Brain (organoid and tissue), 16 donors: ENCODE measurements at places on chromosomes 6 and 20.

DNA sequence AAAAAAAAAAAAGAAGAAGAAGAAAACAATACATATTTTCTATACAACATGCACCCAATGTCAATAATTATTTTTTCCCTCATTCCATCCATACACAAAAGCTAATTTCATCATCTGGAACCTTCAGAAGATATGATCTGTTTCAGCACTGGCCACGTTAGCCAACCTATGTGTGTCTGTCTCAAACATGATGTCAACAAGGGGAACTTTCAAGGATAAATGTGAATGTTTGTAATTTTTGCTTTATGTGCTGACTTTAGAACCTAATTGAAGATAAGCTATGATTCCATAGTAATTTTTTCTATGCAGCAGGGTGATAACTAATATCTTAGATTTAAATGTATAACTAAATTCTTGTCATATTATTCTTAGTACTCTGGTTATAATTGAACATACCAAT, 37.9 kb downstream of the IPCEF1 start:
- DNase-seq, result no peak

- DNase-seq, result peak; percentile 96
Measured at GRCh38 chr6:127518710-127519468, at the start of gene MTCL3. TSS of gene MTCL3 (minus strand) at chr6:127519335.

GRCh38 chr6:31680226-31681134, at the start of gene LY6G5C:
TSS of gene LY6G5C (minus strand) at chr6:31681067. CDS start at chr6:31680373, 694 bp downstream.
- peak; percentile 84 for DNase-seq

- DNase-seq, result peak; percentile 61
Measured at GRCh38 chr6:156658186-156658965, 118.8 kb upstream of the ARID1B start.

DNA sequence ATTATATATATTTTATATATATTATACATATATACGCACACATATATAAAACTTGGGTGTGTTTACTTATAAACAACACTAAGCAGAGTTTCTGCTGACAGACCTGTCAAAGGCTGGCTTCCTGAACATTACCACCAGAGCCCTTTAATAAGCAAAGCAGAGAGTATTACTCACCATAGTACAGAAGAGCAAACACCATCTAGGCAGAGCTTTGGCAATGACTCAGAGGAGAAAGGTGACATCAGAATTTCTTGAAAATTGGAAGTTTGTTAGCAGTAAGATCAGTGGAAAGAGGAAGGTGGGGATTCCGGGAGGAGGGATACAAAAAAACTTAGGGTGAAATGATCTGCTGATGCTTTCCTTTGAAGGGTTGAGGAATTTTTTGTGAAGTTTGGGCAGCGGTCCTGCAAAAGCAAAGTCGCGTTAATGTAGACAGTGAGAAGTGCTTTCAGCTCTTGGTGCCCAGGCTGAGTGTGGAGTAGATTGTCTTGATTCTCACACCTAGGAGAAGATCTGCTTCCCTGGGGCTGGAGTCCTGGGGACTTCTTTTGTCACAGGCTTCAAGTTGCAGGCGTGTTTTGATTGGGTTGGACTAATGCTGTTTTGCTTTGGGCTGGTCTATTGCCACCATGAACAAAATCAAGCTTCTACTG, 109.6 kb upstream of the BACH2 start:
- no peak for DNase-seq

DNA sequence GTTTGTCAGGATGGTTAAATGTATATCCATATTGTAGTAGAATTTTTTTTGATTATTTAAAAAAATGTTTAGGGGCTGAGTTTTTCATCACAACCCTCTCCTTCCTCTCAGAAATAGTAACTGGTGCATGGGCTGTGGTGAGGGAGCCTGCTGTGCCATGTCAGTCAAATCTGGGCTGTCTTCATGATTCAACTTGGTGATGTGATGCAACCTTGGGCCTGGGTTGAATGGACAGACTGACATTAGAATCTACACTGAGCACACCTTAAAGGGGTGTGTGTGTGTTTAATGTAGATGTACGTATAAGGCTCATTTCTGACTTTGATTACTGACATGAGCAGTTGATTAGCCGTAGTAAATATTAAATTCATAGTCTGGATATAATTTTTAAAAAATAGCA, 3.7 kb downstream of the TJAP1 start:
- DNase-seq, result no peak

DNA sequence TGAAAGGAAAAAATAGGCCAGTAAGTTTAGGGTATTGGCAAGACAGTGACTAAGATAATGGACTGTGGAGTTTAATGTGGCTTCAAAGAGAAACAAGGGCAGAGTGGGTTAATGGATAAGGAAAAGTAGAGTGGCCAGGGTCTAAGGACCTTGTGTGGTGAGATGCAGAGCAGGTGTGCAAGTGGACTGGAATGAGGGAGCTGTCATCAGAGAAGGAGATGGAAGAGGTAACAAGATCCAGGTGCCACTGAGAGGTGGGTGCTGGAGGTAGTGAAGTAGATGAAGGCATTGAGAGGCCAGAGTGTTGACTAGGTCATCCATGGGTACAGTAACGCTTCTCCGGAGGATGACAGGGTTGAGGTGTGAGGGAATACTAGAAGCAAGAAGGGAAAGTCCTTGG, 136.1 kb downstream of the QRSL1 start:
- no peak for DNase-seq

- DNase-seq, result peak; percentile 81
Measured at GRCh38 chr6:105431226-105431625, 28.3 kb upstream of the PREP start.

DNA sequence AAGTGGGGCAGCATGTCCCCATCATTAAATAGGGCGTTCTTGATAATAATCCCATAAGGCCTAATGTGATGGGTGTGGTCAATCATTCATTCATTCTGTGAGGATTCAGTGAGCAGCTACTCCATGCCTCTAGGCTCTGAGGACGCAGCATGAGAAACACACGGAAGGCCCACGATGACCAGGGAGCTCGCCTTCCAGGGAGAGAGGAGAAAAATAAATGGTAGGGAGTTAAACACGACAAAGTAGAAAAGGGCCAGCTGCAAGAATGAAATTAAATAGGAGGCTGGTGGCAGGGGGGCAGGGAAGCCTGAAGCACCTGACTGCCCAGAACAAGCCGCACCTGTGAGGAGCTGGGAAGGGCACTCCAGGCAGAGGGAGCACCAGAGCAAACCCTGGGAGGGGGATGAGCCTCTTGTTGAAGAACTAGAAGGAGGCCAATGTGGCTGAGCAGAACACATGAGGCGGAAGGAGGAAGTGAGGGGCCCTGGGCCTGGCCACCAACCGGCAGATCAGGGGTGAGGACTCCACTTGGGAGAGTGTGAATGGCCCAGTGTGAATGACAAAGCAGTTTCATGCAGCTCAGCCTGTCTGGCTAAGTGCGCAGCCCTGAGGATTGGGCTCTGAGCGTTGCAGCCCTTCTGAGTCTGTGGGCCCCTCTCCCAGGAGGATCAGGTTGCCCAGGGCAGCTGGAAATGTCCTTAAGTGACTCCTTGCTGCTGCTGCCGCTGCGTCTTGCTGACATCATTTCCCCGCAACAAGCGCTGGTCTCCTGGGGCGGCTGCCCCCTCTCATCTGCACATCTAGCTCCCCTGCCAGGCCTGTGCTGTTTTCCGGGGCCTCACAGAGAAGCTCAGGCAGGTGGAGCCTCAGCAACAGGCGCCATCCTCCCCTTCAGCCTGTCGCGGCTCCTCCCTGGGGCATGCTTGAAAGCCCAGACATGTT, 99.9 kb downstream of the CDH26 start:
- peak; percentile 4 for DNase-seq

DNA sequence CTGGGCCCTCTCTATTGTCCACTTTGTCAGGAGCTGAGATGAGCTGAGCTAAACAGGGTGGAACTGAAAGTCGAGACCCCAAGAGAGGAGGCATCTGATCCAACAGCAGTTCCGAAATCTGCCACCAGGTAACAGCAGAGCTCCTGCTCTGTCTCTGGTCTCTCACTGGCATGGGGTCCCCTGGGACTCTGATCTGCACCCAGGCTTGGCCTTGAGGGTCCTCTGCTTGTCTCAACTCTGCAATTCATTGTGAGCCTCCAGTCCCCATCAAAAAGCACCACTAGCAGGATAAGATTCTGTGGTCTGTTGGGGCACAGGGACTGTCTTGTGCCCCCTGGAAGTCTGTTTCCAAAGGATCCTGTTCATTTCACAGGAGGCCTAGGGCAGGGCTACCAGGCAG, 62.5 kb upstream of the TOP1 start:
- DNase-seq, result no peak

DNA sequence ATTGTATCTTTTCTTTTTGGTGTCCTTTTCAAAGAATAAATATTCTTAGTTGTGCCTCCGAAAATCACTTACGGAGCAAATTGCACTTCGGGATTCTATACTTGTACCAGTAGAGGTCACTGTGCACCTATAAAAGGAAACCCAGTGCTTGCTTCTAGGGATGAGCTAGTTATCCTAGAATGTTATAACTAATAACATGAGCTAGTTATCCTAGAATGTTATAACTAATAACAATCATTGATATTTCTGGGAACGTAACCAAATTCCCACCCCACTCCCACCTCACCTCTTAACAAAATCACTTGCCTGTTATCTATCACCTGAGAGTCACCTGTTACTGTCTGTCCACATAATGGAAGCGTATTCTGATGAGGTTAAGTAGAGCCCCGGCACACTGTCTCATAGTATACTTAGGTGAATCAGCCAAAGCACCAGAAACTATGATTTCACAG, 126.9 kb upstream of the TIAM2 start:
- DNase-seq, result peak; percentile 88

GRCh38 chr20:8853805-8854338, 215.0 kb upstream of the PLCB4 start:
- DNase-seq, result peak; percentile 85

DNA sequence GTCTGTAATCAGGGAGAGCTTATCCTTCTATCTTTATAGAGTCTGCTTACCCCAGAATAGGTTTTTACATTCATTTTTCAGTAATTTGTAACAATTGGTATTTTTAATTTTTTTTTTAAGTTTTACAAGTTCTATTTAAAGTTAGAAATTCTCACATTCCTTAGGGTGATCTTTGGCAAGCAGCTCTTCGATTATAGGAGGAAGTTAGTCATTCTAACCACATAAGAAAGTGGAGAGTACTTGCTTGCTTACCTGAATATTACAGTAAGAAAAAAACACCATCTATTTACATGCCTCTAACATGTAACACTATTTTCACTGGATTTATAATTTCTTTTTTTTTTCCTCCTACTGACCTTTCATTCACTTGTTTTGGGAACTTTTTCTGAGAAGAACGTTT, 6.7 kb downstream of the TSHZ2 start:
- no peak for DNase-seq

DNA sequence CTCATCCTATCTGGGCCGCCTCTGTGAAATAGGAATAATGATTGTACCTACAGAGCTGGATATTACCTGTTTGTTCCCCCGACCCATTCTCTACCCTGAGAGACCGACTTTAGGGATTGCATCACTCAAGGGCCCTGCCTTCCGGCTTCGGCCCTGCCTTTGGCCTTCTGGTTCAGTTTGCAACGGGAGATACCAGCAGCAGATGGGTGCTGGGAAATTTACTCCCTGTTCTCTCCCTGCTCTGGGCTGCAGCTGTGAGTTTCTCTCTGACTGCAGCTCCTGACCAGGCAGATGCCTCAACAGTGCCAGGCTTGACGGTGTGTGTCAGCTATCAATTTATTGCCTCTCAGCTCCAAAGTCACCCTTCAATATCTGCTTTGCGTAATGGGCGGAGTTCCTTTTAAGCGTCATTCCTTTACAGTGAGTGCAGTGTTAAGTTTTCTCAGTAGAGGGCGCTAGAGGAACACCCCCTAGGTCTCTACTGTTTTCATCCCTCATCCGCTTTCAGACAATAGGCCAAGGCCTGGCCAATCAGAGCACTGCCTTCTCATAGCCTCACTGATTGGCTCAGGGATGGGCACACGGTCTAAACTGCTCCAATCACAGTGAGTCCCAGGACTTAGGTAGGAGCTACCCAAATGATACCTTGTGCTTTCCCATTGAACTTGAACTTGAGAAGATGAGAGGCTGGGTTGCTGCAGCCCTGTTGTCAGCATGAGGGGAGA, 30.0 kb downstream of the KCNG1 start:
- DNase-seq, result peak; percentile 82

DNA sequence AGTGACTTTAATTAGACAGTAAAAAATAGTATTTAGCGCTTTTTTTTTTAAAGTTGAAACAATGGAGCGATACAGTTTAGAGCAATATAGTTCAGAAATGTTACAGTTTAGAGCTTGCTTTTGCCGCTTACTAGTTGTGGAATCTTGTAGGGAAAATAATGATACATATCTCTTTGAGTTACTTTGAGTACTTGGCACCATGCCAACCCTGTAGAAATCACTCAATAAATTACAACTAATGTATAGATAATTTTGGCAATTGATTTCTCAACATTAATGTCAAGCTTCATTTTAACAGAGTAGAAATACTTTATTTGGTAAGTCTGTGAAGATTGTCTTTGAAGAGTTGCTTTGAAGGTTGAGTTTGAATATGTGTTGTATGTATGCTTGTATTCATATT, 27.4 kb downstream of the CDC40 start:
- DNase-seq, result no peak

DNA sequence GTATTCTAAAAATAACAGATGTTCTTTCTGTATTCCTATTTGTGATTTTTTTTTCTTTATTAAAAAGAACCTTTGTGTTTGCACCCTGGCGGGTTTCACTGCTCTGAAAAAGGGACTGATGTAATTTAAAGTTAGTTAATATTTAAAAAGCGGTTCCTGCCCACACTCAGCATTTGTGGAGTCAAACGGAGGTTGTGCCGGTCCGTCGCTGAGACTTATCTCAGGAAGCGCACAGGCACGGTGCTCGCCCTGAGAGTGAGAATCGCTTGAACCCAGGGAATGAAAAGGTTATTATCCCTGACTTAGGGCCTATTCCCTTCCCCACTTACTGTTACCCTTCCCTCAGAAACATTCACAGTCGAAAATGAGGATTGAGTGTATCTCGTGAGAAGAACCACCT, 366.7 kb downstream of the THBS2 start:
- DNase-seq, result no peak

- DNase-seq, result no peak
Measured at GRCh38 chr6:144543006-144543871, 258.1 kb downstream of the UTRN start.

DNA sequence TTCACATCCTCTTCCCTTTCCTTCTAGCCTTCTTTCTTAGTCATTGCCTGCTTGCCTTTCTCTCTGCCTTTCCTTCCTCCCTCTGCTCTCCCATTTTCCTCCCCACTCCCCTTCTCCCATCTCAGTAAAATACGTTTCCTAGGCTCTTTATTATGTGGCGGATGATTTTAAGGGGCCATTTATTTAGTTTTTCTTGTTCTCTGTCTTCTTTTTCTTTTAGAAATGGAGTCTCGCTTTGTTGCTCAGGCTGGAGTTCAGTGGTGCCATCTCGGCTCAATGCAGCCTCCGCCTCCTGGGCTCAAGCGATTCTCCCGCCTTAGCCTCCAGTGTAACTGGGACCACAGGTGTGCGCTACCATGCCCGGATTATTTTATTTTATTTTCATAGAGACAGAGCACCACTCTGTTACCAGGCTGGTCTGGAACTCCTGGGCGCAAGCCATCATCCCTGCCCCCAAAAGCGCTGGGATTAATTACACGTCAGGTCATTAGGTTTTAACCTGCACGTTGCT, 1.5 kb downstream of the MTHFD1L start:
- DNase-seq, result no peak
